ENCODE measurements at places on chromosomes 5 and 9.

DNA sequence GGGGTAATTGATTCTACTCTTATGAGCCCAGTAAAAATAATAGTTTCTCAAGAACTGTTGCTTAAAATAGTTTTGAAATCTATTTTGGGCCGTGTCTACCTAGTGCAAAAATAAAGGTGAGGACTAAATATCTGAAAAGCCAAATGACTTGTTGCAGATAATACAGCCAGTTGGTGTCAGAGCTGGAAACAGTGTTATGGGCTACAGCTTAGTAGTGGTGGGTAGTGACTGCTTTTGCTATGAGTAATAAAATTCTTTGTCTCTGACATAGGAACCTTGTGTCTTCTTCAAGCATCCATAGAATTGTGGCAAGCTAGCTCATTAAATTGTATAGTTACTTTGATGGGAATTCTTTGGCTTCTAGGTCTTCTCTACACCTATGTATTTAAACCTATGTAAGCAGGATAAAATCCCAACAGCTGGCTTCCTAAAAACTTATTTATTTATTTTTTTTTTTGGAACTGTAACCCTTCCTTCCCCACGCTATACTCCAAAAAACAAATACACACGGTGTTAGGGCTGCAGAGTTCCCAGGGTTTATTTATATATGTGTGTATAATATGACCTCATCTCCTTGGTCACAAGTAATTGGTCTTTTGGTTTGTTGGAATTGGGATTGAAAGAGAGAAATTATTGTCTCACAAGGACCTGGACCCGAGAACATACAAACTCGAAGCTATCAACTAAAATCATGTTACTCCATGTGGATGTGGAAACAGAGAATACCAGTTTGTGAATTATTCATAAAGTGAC lies 138.0 kb downstream of the NUDT12 start:
- DNase-seq: no peak

- DNase-seq: no peak
Measured at GRCh38 chr5:135823881-135824280, 10.6 kb upstream of the SLC25A48 start.

- no peak for DNase-seq
Measured at GRCh38 chr5:40429258-40430100, 250.2 kb upstream of the PTGER4 start.

- DNase-seq: no peak
Measured at GRCh38 chr9:137224830-137225694, at the start of gene CYSRT1. Gene CYSRT1, plus strand, starts transcription at chr9:137225174. Its CDS starts 448 bp downstream, at chr9:137225622.

- no peak for DNase-seq
Measured at GRCh38 chr5:102624405-102624804, 125.6 kb upstream of the SLCO6A1 start.

GRCh38 chr9:93138171-93138764 lies 4.2 kb upstream of the NINJ1 start:
- no peak for DNase-seq

- no peak for DNase-seq
Measured at GRCh38 chr9:82021198-82021597, 32.6 kb downstream of the SPATA31D1 start.

GRCh38 chr5:141787376-141787775 lies 90.8 kb downstream of the PCDH1 start:
- no peak for DNase-seq

- no peak for DNase-seq
Measured at GRCh38 chr5:36478646-36479317, 127.6 kb upstream of the SLC1A3 start.

- DNase-seq: no peak
Measured at GRCh38 chr5:91712718-91713117, 329.6 kb upstream of the ARRDC3 start.

DNA sequence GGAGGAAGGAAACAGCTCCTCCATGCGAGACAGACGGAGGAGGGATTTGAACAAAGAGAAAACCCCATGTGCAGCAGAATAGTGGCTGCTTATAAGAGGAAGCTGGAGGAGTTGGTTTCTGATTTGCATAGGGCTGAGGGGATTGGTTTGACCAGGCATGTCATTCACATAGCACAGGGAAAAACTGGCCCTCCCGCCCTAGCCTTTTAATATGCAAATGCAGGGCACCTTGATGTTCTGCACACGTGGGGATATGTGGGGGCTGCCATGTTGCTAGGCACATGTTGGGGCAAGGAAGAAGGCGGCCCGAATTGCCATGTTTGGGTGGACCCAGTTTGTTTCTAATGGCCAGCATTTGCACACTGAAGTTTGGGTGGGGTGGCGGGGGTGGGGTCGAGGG lies 42.2 kb downstream of the OSMR start:
- no peak for DNase-seq

DNA sequence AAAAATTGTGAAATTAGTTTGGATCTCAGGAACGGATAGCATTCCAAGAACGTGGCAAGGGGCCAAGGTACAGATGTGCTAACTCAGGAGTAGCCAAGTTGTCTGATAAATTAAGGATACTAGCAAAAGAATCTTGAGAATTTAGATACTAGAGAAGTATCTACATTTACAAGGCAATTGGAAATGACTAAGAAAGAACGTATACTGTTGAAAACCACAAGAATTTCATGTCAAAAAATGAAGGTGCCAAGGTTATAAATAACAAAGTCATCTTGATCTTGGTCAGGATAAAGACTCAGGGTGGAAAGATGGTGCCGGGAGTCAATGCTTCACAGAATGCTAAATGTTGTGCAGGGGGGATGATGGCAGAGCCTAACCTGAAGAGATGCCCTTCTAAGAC lies 19.2 kb downstream of the CAPSL start:
- DNase-seq: no peak

DNA sequence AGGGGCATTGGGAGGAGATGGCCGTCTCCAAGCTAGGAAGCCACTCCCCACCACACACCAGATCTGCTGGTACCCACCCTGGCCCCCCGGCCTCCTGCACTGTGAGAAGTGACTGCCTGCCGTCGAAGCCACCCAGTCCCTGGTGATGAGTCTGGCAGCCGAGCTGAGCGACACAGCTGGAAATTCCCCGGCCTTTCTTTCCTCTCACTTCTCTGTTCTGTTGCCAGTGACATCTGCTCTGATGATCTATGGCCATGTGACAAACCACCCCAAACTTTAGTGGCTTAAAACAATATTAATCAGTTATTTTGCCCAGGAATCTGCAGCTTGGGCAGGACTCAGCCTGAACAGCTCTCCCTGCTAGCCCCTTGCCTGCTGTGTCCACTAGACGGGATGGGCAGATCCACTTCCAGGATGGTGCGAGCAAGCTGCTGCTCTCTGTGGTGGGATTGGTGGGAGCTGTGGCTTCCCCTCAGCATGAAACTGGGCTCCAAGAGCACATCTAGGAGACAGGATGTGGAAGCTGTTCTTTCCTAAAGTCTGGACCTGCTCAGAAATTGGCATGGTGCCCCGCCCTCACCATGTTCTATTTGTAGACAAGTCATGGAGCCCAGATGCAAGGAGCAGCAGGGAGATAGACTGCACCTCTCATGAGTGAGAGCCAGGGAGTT lies 211.2 kb downstream of the GADD45G start:
- DNase-seq: no peak

DNA sequence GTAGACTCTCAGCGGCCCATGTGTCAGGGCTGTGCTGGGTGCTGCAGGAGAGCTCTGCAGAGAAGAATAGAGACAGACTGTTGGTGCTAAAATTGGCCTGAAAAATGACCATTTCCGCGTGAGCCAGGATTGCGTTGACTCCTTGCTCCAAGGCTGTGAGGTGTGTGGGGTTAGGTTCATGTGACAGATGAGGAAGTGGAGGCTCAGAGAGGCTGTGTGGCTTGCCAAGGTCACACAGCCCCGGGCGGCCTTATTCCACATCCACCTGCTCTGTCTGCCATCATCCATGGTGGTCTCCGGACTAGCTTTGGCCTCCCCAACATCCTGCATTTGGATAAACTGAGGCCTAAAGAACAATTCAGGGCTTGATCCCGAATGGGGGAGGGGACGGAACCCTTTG lies 15.2 kb downstream of the NEK6 start:
- DNase-seq: no peak

DNA sequence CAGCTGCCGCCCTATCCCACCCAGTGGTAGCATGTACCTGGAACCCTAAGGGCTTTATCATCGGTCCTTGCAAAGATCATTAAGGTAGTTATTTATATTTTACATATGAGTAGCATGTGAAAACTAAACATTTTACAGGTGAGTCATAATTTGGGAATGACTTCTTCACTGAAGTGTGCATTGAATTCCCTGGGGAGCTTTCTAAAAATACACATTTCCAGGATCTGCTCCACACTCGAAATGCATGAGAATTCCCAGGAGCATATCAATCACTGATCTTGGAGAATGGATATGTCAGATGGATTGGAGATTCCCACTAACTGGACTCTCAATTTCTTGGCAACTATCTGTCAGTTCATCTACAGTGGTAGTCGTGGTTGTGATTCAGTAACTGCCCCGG lies 717.5 kb downstream of the IRX1 start:
- no peak for DNase-seq

DNA sequence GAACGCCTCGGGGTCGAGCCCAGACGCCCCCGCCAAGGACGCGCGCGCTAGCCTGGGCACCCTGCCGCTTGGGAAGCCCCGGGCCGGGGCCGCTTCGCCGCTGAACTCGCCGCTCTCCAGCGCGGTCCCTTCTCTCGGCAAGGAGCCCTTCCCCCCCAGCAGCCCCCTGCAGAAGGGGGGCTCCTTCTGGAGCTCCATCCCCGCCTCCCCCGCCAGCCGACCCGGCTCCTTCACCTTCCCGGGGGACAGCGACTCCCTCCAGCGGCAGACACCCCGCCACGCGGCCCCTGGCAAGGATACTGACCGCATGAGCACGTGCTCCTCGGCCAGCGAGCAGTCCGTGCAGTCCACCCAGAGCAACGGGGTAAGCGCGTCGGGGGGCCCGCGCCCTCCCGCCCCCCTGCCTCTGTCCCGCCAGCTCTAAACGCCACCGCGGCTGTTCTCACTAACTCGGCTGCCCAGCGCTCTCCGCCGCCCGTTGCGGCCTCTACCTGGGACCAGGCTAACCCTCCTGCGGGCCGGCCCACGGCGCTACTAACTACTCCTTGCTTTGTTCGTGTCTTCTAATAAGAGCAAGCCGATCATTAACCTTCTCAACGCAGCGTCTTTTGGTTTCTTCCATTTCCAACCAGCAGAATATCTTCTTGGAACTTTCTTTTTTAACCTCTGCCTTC lies 93.6 kb upstream of the OTULINL start:
- no peak for DNase-seq

DNA sequence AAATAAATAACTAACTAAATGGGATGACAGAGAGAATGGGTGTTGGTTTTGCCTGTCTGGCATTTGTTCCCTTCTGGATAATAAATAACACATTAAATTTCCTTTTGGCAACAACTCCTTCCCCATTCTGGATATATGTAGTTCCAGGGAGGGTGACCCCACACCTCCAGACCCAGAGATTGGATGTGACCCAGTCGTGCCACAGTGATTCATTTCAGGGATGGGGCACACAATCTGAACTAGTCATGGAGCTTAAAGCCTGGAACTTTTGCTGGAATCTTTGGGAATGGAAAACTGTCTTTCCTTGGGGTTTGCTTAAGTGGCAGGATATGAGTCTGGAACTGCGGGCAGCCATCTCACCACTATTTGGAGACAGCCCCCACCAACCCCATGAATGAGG lies 11.3 kb downstream of the KLF9 start:
- no peak for DNase-seq

- DNase-seq: no peak
Measured at GRCh38 chr5:60794691-60795090, 49.4 kb downstream of the ELOVL7 start.

GRCh38 chr5:93246090-93246855 lies 334.7 kb downstream of the NR2F1-AS1 start:
- no peak for DNase-seq
